ENCODE measurements at places on chromosomes 2 and 18.

- DNase-seq, result peak; percentile 90
Observed at GRCh38 chr2:168890006-168890782, at the start of gene SPC25. Gene SPC25, minus strand, starts transcription at chr2:168890430. Its CDS starts 911 bp downstream, at chr2:168889519.

DNA sequence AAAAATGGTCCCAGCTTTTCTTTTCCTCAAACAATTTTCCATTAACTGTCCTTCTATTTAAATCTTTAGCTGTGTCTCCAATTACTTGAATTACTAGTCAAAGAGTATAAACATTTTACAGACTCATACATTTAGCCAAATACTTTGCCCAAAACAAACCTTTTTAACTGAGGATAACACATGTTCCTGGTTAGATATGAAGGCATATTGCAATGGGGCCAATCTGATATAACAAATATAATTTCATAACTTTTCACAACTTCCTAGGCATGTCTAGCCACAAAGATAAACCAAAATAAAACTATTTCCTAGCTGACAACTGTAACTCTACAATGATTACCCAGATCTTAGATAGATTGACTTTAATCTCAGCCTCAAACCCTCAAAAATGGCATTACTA, 247.5 kb upstream of the ZNF521 start:
- DNase-seq, result no peak

DNA sequence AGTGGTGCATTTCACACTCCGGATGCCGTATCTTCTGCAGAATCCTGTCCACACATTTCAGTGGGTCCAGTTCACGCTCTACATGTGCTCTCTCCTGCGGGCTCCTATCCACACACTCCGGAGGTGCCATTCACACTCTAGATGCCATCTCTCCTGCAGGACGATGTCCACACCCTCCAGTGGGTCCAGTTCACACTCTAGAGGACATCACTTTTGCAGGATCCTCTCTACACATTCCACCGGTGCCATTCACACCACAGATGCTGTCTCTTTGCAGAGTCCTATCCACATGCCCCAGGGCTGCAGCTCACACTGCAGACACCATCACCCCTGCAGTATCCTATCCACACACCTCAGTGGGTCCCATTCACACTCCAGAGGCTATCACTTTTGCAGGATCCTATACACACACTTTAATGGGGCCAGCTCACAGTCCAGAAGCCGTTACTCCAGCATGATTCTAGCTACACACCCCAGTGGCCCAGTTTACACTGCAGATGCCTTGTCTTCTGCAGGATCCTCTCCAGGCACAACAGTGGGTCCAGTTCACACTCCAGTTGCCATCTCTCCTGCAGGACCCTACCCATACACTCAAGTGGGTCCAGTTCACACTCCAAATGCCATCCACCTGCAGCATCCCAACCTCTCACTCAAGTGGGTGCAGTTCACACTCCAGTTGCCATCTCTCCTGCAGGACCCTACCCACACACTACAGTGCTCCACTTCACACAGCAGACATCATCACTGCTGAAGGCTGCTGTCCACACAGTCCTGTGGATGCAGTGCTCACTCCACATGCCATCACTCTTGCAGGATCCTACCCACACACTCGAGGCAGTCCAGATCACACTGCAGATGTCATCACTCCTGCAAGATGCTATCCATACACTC, 2.1 kb upstream of the PXDN start:
- DNase-seq, result no peak

DNA sequence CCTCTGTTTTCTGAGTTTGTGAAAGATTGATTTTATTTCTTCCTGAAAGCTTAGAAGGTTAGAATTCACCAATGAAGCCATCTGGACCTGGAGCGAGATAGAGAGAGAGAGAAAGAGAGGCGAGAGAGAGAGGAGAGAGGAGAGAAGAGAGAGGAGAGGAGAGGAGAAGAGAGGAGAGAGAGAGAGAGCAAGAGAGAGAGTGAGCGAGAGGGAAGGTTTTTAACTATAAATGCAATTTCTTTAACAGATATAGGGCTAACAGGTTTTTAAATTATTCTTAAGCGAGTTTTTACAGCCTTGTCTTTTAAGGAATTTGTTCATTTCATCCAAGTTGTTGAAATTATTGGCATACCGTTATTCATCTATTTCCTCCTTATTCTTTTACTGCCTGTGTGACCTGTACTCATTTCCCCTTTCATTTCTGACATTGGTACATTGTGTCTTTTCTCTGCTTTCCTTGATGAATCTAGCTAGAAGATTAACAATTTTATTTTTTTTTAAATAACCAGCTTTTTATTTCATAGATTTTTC, 56.1 kb downstream of the BABAM2 start:
- DNase-seq, result peak; percentile 63

DNA sequence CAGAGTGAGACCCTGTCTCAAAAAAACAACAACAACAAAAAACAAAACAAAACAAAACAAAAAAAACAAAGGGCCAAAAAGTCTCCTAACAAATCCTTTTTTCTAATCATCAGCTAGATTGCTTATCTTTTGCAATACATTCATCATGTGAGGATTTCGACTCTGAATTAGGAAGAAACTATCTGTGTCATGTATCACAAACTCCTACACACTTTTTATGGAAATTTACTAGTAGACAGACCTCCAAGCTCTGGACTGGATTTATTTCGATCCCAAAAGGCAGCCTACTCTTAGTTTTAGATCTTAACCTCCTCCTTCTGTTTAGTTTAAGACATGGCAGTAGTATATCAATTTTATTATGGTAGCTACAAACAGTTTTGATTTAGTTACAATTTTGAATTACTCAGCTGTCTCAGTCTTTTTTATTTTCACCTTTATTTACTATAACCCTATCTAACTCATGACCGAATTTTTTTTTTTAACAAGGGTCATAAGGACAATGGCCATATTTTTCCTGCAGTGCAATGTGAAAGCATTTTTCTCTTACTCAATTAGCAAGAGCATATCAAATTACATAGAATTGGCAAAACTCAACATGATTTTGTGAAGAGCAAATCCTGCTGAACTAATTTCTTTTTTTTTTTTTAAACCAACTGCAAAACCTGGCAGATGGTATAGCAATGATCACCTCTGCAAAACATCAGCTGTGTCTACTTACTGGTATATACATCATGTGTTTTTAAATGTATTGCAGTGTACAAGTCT, 10.7 kb upstream of the CCDC88A start:
- DNase-seq, result peak; percentile 92

GRCh38 chr2:205056151-205056561, 510.9 kb downstream of the PARD3B start:
- DNase-seq, result no peak

DNA sequence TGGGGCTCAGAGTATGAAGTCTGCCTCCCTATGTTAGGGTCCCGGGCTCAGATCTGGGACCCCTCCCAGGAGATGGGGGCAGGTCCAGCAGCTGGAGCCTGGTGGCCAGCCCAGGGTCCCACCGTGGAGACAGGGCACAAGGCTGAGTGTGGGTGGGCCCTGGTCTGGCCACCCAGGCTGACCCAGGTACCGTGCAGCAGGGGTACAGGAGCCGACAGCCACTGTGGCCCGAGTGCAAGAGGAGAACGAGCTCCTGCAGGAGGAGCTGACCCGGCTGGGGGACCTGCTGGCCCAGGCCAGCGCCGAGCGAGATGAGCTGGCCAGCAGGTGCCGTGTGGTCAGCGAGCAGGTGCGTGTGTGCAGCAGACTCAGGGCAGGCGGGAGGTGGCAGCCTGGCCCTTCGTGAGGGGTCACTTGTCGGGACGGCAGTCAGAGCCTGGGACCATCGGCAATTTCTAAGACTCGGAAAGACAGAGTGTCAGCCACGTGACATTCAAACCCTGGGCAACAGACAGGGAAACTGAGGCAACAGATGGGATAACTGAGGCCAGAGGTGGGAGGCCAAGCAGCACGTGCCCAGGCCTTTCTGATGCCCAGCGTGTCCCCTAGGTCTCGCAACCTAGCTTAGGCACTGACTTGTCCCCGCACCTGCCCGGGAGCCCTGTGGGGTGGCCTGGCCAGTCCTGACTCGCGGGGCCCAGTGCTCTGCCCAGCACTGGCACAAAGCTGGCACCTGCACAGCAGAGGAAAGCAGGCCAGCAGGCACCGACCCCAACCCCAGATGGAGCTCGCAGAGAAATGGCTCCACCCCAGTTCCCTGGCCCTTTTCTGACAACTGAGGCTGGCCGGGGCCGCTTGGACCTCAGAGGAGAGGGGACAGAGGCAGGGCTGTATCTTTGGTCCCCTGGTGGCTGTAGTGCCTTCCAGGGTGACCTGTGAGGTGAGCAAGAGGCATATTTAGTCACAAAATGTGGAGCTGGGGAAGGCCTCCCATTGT, 13.9 kb downstream of the CROCC2 start:
- DNase-seq, result no peak

- no peak for DNase-seq
Observed at GRCh38 chr2:216117561-216118340, 8.6 kb downstream of the XRCC5 start.

GRCh38 chr2:64524604-64525316, 632 bp downstream of the AFTPH start:
- no peak for DNase-seq

GRCh38 chr2:178247250-178247649, 52.9 kb downstream of the OSBPL6 start:
- no peak for DNase-seq

GRCh38 chr2:98118161-98118560, 31.2 kb downstream of the VWA3B start:
- DNase-seq, result no peak

GRCh38 chr2:15311926-15312325, 249.2 kb downstream of the NBAS start:
- DNase-seq, result no peak

- DNase-seq, result peak; percentile 71
Observed at GRCh38 chr2:9655441-9656269, 24.9 kb upstream of the YWHAQ start.

DNA sequence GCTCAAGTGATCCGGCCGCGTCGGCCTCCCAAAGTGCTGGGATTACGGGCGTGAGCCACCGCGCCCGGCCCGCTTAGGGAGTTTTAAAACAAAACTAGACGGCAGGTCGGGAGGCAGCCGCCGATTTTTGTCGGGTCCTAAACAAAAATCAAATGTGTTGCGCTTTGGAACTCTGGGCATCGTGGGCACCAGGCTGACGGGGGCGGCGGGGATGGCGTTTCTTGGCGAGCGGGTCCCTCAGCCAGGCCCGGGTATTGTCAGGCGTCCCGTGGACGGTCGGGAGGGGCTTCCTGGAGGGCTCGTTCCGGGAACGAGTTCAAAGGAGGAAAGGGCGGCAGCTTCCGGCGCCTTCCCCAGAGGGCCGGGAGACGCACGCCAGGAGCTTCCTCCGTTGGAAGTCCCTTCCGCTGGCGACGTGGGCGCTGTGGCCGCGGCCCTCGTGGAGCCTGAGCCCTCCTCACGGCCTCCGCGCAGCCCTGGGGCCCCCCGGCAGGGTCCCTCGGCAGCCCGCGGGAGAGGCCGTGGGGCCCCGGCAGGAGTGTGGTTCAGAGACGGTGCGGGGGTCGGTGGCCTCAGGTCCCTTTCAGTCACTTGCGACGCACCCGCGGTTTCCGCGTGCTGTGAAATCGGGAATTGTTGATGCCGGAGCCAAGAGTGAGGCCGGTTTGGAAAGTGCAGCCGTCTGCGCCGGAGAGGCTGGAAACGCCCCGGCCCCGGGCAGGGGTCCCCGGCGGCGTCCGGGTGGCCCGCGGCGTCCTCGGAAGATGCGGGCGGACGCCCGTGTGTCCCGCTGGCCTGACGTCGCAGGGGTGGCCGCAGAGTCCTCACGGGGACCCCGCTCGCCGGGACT, 59.3 kb downstream of the EMILIN2 start:
- peak; percentile 46 for DNase-seq

DNA sequence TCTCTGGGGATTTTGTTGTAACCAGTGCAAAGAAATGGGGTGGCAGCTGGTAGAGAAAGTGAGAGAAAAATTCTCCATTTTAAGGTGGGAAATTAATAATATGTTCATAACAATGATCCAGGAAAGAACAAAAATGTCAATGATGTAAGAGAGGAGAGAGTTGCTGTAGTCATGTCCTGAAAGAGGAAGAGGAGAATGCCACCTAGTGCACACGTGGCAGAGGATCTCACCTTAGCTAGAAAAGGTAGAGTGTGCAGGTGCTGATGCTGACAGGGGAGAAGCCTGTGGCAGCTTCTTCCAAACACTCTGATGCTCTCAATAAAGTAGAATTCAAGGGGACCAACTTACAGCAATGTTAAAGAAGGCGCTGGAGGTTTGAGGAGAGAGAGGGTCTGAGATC, 282.9 kb upstream of the PKDCC start:
- DNase-seq, result no peak

- DNase-seq, result peak; percentile 25
Observed at GRCh38 chr2:182907081-182907830, 40.8 kb upstream of the FRZB start.

DNA sequence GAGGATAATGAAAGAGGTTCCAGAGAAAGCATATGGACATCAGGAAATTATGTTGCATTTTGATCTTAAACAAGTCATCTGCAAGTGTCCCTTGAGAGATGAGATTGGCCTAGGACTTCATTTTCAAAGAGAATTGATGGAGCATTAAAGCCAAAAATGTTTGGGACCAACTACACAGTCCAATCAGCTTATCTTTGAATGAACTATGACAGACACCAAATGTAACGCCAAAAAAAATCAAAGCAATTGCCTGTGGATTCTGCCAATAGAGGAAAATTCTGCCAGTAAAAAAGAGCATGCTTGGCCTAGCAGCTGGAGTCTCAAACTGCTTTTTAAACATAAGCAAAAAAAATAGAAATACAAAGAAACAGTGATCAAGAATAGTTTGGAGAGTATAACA, 594.5 kb upstream of the CHAC2 start:
- DNase-seq, result no peak

DNA sequence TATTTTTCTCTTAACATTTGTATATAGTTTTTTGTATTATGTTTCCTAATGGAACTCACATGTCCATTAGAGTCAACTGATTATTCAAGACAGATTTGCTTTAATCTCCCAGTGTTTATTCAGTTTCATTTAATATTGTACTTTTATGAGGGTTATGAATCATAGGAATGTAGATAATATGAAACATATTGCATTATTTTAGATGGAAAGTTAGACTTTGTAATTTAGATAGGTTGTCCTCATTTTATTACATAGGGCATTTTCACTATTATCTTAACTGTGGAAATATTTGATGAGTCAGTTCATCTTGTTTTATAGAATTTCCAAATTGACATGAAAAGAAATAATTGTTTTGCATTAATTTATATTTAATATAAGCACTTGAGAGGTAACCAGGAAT, 240.8 kb downstream of the PLCL1 start:
- no peak for DNase-seq

DNA sequence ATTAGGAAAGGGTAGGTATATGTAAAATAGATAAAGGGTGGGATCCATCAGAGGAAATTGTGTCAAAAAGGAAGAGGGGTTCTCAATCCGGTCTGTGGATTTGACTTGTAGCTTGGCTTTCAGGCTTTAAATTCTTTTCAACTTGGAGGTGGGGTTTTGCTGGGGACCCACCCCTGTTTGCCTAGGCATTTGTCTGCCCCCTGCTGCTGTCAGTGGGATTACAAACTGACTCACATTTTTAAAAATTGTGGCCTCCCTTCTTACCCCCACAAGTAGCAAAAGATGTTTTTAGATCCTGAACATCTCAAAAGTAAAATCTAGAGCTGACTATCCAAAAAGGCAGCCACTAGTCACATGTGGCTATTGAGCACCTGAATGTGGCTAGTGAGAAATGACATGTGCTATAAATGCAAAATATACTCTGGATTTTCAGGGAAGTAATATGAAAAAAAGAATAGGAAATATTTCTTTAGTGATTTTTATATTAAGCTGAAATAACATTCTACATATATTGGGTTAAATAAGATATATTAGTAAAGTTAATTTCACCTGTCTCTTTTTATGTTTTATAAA, 178.9 kb downstream of the GFPT1 start:
- DNase-seq, result peak; percentile 12

All from endothelial cell of umbilical vein (primary cell).